ENCODE measurements at places on chromosomes 3 and 15.

DNA sequence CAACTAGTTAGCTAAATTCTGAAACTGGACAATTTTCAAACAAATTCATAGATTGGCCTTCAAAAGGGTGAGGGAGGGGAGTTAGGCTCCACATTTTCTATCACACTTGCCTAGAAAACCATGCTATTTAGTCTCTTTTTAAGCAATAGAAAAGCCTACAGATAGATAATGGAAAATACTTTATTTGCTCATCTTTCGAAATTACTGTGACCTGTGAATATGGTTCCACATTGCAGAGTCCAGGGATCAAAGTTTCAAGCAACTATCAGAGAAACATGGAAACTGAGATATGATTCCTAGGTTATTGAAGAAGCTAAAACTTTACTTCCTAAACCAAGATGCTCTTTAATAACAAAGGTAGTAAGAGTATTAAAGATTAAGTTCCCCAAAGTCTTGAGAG lies 176.6 kb upstream of the NECTIN3 start:
- DNase-seq: peak; percentile 40

GRCh38 chr15:100628746-100629145 lies 26.4 kb downstream of the ASB7 start:
- DNase-seq: no peak

GRCh38 chr15:88465633-88466224 lies 1.5 kb downstream of the MRPL46 start:
- peak; percentile 25 for DNase-seq

GRCh38 chr15:92656089-92656488 lies 514 bp upstream of the FAM174B start:
- no peak for DNase-seq

DNA sequence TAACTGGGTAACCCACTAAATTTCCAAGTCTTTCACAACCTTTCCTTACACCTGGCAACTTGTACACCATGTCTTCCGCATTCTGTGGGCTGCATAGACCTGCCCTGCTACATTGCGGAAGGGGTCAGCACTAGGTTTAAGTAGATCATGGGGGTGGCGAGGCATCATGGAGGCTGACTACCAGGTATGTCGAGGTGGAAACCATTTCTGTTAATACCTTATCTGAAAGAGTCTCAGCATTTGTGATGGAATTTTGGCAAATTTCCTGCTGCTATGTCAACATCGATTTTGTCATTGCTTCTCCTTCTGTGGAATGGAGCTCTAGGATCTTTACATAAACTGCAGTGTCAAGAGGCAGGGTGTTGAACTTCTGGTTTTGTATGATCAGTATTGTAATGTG lies 187.2 kb downstream of the GHSR start:
- no peak for DNase-seq

DNA sequence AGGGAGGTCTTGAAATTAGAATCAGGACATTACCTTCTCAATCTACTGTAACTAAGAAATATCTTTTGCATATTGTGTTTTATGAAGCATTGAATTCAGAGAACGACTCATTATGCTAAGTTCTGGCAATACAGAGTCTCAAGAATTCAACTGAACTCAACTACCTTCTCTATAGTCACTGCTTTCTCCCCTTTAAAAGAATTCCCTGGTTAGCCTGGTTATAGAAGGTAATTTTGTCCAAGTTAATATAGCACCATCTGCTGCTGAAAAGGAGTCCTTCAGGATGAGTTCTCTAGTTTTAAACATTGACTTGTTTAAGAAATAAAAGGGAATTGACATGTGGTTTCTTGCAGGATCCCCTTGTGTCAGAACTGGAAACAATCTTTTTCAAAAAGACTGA lies 60.2 kb downstream of the IL16 start:
- DNase-seq: no peak

DNA sequence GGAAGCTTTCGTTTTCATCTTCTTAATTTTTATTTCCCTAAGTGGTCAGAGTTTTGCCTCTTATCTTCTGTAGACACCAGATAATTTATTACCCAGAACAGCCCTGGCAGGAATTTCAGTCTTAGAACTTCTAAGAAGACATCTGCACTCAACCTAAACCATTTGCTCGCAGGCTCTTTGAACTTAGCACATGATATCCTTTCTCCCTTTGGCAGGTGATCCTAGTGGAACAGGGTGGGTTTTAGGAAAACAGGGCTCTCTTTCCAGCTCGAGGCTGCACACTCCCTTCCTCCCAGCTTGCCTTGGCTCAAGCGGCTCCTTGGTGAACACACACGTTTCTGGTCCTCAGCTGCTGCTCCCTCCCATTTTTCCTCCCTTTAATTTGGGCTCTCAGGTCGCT lies 116.5 kb downstream of the THSD4 start:
- DNase-seq: peak; percentile 86

- no peak for DNase-seq
Measured at GRCh38 chr3:11611341-11611799, 32.3 kb downstream of the VGLL4 start.

GRCh38 chr3:179149406-179149867 lies 1.3 kb downstream of the PIK3CA start:
- peak; percentile 63 for DNase-seq

DNA sequence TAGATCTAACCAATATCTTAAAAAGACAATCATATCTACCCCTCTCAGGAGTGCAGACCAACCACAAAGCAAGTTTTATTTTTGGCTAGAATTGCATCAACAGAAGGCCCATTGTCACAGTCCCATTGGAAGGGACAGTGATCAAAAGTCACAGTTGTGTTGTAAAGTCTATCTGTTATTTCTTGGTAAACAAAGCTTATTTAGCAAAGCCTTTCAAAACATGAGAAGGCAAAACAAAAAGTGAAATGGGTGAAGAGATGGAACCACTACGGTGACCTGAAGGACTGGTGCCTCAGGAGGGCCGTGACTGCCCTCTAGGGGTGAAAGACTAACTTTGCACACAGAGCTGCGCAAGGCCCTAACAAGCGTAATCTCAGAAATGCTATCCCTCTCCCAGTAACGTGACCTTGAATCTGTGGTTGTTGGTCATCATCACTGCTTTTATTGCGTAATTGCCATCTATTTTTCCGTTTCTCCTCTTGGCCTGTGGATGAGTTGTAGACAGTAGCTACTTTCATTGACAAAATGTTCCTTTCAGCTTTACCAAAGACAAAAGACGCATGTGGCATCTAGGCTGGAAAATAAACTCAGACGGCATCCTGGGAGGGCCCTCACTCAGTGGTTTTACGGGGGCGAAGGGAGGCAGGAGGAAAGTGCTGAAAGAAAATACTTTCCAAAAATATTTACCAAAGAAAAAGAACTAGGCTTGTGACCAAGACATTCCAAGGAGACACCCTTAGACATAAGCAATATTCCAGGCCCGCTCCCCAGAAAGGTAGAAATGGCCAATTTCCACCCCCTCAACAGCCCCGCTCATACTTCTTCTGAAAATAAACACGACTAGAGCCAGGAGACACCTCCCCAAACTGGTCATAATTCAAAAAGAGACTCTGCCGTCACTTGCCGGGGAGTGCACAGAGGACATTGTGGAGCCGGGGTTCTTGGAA lies 79.4 kb downstream of the FRMD4B start:
- peak; percentile 82 for DNase-seq

- DNase-seq: no peak
Measured at GRCh38 chr3:188351648-188352047, 197.7 kb downstream of the LPP start.

GRCh38 chr15:71542836-71543235 lies 267.5 kb upstream of the NR2E3 start:
- no peak for DNase-seq

GRCh38 chr15:91254766-91255165 lies 154.7 kb downstream of the SV2B start:
- DNase-seq: no peak

DNA sequence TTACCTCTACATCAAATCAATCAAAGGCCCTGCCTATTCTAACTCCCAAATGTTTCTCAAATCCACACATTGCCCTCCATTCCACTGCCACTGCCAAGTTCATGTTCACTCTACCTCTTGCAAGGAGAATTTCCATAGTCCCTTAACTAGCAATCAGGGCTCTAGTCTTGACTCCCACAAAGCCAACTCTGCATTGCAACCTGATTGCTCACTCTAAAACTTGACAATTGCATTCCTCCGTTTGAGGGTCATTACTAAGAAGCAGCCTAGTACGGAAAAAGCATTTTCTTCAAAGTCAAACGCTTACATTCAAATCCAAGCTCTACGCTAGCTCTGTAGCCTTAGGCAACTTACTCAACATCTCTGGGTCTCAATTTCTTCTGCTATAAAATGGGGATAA lies 1.2 kb downstream of the CPA3 start:
- DNase-seq: no peak

GRCh38 chr15:70820214-70820613 lies 33.7 kb downstream of the LARP6 start:
- DNase-seq: no peak

- DNase-seq: no peak
Measured at GRCh38 chr3:195180490-195181112, 90.4 kb downstream of the XXYLT1 start.

- DNase-seq: no peak
Measured at GRCh38 chr3:179476215-179476614, 24.9 kb upstream of the GNB4 start.

DNA sequence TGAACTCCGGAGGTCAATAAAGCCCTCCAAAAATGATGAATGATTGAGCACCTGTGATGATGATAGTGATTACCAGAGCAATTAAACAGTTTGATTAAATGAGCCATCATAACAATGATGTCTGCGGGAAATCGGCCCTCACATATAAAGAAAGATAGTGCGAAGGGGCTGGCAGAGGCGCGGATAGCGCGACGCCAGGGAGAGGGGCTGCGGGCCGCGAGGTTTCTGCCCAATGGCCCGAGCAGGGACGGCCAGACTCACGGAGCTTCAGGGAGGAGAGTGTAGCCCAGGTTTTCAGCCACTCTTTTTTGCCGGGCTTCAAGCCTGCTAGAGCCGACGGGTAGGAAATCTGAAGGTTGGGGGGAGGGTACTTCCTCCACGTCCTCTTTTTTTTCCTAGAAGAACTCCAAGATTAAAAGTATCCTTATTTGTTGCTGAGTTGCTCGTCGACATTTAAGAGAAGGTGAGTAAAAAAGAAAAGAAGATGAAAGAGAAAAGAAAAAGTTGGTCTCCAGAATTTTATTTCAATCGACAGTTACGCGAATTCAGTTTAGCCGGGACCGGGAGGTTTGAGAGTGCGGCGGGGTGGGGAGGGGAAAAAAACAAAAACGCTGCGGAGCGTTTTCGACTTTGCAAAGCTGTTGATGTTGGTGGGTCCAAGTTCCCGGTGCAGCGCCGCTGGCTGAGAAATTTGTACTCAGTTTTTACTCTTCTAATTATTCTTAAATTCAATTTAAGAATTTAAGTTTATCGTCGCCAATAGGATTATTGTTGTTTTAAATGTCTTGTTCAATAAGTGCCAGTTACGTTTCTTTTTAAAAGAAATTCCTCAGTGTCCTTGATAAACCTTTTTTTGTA lies 2.2 kb upstream of the MEIS2 start:
- DNase-seq: no peak

- DNase-seq: no peak
Measured at GRCh38 chr3:148884261-148884660, 19.2 kb downstream of the CPA3 start.

DNA sequence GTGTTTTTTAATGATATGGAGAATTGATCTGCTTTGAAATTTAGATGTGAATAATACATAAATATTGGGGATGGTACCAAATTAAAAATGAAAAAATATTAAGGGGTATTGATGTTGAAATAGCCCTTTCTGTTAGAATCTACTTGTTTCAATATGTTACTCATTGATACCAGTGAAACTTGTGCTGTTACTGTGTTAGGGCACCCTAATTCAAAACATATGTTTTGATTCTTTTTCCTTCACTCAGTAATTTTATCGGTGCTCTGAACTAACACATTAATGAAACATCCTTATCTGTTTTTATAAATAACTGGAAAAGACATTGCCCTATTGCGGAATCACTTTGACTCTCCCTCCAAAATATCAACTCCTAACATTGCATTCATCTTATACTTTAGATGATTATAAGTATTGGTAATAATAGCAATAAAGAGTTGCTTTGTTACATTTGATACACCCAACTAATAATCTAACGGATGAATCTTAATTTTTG lies 52.0 kb upstream of the CCNB2 start:
- no peak for DNase-seq

DNA sequence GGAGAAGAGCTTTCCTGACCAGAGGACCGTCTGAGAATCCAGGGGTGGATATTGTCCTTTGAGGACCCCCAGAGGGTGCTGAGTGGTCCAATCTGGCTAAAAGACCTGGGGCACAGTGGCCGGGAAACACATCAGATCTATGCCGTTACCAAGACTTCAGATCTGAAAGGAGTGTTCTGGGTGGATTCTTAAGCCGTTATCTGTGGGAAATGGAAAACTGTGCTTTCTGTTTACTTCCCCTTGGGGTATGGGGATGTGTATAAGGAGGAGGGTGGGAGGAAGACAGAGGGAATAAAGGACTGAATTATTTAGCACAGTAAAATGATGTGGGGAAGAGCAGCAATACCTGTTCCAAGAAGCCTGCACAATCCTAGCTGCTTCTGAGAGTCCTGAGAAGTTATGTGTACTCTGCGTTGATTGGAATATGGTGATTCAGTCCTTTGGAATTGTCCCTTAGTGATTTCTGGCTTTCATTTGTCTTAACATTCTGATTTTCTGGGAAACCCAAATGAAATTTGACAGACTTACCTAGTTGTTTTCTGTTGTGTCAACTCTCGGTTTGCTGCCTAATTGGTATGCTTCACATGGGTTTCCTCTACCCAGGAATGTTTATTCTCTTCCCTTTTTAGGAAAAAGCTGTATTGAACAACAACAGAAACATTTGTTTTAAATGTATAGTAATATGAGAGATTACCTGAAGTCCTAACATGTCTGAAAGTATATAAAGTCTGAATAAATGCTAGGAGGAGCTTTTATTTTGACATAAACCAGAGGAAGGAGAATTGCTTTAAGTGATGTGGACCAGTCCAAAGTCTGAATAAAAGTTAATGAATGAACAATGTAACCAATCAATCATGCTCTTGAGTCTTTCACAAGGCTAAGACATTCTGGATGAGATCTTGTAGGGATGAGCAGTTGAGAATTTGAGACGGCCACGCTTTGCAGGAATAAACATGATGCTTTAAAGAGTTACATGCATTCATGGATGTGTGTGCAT lies 427.1 kb upstream of the C2CD4B start:
- no peak for DNase-seq
